ENCODE measurements at places on chromosomes 11 and 22.

GRCh38 chr11:19578871-19579270, 133.8 kb upstream of the NAV2 start:
- DNase-seq: no peak

DNA sequence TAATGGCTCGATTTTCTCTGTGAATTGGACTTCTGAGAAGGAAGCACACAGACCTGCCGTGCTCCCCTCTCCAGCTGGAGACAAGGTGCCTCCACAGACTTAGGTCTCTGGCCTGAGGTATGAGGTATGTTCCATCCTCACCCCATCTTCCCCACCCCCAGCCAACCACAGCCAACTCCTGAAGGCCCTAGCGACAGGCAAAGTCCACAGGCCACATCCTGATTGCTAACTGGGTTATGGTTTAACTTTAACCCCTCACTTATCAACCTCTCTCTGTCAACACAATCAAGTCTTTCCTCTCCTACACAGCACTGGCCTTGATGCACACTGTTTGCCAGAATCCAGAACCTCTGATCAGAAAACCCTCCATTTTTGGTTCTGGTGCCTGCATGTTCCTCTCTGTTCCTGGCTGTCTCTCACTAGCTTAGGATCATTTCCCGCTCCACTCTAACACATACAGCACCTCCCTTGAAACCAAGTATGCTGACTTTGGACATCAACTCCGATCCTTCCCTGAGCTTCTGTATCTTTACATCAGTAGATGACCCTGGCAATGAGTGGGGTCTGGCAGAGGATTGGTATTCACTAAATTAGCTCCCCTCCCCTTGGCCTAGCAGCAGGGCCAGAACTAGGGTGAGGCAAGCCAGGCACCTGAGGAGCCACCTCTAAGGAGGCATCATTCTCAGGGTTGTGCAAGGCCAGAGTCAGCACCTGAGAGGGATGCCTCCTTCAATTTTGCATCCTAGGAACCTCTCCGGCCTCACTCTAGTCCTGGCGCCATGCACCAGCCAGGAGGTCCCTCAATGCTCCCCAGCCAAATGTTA, 22.0 kb downstream of the JAML start:
- no peak for DNase-seq

GRCh38 chr22:25406510-25407210, 157.8 kb upstream of the GRK3 start:
- DNase-seq: no peak

DNA sequence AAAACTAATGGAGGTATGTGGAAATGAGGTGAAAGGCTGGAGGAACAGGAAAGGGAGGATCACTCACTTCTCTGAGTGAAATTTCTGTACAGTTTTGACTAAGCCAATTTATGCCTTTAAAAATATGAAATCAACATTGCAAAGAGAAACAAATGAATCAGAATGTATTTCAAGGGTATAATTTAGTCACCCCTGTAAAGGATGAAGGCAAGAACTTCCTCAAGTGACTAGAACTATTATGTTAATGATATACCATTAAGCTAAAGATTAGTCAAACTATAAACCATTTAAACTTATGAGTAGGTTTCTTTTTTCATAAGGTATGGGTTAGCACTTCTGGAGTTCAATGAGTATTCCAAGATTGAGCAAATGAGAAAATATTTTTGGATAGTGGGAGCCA, 184.5 kb upstream of the CHORDC1 start:
- no peak for DNase-seq

DNA sequence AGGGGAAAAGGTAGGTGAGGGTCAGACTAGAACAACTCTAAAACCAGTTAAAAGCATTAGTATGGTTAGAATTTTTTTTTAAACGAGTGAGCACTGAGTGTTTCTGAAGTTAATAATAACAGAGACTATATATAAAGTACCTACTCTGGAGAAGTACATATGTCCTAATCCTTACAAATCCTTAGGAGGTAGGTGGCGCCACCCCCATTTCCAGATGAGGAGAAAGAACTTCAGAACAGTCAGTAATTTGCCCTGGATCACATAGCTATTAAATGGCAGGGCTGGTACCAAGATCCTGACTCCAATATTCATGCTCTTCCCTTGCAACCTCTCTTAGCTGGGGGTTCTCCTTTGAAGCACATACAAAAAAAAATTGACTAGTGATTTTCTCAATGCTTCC, 80.5 kb downstream of the CLPB start:
- no peak for DNase-seq

DNA sequence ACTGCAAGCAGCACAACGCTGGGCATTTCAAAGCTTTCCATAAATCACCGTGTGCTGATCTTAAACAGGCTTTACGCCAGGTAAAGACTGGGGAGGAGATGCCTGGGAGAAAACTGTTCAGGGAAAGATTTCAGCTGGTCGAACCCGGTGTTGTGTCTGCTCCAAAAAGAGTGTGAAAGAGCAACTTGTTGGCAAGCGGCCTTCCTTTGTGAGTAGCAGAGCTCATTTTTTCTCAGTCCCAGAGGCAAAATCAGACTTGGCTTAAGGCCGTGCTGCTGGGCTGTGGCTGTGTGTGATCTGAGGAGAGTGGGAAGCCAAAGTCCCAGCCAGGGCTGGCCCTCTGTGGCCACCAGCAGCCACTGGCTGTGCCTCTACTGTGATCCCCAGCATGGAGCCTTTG, 75.7 kb upstream of the E2F8 start:
- DNase-seq: no peak

DNA sequence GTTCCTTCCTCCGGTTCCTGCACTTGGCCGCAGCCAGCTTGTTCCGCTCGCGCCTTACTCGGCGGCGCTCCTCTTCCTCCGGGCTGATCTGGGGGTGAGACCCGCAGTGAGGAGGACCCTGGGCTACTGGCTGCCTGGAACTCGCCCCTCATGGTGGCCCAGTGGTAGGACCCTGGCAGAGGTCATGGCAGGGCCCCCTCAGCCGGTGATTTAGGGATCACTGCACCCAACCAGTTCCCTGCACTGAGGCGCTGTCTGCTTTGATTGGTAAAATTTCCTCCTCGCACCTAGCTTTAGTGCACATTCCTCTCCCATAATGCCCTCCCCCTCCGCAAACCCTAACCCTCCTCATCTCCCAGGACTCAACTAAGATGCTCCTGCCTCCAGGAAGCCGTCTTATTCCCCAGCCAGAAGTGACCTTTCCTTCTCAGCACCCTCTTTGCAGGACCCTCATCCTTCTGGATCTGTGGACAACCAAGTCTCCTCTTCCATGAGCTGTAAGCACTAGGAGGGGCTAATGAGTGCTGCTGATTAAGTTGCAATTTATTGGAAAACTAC, 3.6 kb downstream of the CCDC85B start:
- DNase-seq: no peak

DNA sequence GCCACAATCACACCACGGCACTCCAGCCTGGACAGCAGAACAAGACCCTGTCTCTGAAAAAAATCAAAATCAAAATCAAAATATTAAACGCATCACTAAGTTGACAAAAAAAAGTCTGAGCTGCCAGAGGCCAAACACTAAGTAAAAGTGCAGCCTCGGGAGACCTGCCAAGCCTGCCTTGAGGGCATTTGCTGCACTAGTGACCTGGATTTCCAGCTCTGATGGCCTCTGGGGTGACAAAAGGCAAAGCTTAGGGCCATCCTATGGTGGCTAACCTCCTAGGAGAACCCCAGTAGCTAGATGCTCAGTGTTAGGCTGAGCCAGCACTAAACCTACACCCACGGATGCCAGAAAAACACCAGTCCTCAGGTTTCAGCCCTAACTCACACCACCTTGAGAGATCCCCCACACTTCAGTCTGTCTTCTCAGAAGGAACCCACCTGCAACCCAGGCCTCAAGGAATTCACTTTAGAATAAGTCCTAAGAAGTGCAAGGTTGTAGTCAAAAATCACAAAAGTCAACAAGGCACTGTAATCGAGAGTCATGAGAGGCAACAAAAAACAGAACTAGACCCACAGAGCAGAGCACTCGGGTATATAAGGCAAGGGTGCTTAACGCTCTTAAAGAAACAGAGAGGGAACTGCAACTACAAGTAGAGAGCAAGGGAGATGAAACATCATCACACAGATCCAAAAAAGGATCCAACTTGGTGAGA, 28.6 kb downstream of the GNB1L start:
- DNase-seq: no peak

DNA sequence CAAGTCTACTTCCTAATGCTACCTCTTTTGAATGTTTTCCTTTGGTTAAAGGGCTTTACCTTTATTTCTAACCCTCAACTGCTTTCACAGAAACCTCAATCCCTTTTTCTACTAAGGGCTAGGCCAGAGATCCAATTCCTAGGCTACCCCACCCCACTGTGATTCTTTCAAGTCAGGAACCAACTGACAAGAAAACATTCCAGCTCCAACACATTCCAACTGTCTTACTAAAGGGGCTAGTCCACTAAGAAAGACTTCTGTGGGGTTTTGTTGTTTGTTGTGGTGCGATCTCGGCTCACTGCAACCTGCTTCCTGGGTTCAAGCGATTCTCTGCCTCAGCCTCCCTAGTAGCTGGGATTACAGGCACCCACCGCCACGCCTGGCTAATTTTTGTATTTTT, 151.3 kb downstream of the APOL5 start:
- no peak for DNase-seq

DNA sequence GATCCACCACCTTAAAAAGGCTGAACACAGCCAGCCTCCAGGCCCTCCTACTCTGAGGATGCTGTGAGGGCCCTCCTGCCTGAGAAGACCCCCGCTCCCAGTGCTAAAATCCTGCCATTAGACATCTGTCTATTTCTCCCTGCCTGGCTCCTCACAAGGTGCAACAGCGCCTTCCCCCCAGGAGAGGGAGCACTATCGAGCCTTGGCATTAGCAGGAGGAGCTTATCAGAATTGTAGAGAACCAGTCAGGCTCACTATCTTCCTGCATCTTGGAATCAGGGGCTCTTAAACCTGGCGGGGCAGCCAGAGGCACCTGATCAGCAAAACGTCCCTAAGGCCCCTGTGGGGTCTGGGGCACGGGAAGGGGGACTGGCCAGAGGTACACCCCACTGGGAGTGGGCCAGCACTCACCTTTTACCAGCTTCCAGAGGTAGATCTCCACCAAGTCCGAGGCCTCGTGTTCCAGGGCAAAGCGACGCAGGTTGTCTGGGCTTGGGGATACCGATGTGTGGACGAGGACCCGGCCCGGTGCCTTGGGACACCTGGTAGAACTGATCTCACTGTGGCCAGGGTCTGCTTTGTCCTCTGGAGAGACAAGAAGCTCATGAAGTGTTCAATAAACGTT, 28.7 kb downstream of the CHRDL2 start:
- peak; percentile 28 for DNase-seq

DNA sequence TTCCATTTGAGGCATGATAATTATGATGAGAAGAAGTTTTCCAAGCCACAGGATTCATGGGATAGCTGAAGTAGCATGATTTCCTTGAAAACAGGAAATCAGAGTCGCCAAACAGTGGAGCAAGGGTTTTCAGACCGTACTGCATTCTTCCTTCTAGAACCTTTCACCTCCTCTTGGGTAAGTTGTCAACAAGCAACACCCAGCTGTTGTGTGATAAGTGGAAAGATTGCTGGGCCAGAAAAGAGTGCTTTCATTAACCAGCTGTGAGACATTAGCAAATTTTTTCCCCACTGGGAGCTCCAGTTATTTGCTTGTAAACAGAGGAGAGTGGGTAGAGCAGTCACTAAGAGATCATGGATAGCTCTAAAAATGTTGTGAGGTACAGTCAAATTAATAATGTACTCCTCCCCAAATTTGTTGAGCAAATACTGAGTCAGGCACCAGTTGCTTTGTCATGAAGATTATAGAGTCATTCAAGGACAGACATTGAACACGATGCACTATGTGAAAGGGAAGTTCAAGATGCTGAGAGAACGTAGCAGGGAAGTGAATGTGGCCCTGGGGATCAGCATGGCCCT, 11.7 kb upstream of the MPEG1 start:
- DNase-seq: no peak

DNA sequence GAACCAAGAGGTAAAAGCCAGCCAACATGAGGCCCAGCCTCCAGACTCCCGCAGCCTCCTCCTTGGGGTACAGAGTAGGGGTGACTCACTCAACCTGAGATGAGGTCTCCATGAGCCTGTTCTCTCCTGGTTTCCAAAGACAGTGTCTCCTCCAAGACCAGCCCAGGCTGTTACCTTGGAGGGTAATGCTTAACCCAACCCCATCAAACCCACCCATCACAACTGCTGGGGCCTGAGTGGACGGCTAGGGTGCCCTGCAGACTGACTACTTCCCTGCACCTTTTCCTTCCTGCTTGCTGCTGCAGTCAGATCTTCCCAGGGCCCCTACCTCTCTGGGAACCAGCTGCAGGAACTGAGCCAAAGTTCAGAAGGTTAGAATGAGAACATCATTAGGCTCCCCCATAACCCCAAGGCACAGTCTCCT, 5.1 kb upstream of the NOL12 start:
- DNase-seq: no peak

GRCh38 chr22:35310556-35311550, 11.2 kb downstream of the TOM1 start:
- DNase-seq: no peak

DNA sequence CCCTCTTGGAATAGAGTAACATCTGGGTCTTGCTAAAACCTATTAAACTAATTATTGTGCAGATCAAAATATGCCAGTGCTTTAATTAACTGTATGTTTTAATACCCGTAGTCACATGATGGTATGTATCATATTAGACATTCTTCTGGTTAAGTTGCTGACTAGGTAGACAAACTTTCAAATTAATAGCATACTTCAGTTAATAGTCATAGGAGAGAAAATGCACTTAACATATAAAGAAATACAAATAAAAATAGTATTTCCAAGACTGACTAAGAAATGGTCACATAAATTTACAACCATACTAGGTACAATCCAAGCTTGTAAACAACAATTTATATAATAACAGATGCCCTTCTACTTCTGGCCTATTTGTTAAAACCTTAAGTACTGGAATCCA, 7.6 kb upstream of the EXPH5 start:
- DNase-seq: no peak

Measured in activated naive CD4-positive, alpha-beta T cell (primary cell).